ENCODE measurements at places on chromosomes 7 and 10. TPM values are rescaled to one million over a fixed set of nuclear protein-coding genes. Genes with fewer than 3 reads are reported as not detected.

GRCh38 chr10:122388287-122388997, 13.9 kb downstream of the PLEKHA1 start:
- DNase-seq, result no peak
- H3K4me1 ChIP-seq, result no peaks in the 10 kb centered on the region
- H3K4me3 ChIP-seq, result no peak overlapping the region
- H3K27me3 ChIP-seq, result no peaks in the 10 kb centered on the region

DNA sequence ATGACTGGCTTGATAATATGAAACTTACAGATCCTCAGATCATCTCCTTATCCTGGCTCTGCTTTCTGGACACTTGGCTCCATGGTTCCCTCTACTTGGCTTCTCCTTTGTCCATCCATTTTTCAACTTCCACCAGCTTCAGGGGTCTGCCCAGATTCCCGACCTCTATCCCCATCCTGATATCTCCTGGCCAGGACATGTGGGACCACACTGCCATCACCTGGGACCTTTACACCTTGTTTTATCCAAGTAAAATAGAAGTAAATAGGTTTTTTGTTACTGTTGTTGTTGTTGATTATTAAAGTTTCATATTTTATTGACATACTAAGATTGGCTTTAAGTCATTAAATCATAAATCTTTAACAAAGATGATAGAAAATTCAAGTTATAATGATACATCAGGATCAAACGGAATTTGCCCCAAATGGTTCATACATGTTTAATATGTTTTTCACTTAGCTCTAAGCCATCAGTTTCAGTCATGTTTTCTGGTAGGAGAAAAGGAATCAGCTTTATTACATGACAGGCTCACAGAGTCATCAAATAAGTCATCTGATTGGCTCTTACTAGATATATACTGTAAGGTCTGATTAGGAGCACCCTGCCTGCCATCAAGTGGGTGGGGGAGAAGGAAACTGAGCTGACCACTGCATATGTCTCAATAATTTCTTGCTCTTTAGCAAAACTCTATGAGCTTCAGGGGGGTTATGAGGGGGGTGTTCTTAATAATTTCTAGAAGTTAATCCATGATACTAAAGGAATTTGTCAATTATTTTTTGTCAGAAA, 111.5 kb upstream of the AHR start:
- peaks cover 13% of the 10 kb centered on the region for H3K4me1 ChIP-seq
- no peak overlapping the region for H3K27ac ChIP-seq
- H3K27me3 ChIP-seq, result no peaks in the 10 kb centered on the region
- DNase-seq, result no peak

GRCh38 chr10:124086787-124087671, 6.4 kb downstream of the CHST15 start:
- peaks cover 25% of the 10 kb centered on the region for H3K27me3 ChIP-seq
- no peak for DNase-seq
- peaks cover 89% of the 10 kb centered on the region for H3K4me1 ChIP-seq
- no peak overlapping the region for H3K4me3 ChIP-seq

The HNRNPA2B1 gene
- 219 TPM for total RNA-seq

The NUTM2E gene
- total RNA-seq, result under 0.01 TPM
